ENCODE measurements at places on chromosomes 5 and 9.

- no peak for DNase-seq
These were observed 67.8 kb downstream of the JAK2 start for GRCh38 chr9:5052838-5053237.

DNA sequence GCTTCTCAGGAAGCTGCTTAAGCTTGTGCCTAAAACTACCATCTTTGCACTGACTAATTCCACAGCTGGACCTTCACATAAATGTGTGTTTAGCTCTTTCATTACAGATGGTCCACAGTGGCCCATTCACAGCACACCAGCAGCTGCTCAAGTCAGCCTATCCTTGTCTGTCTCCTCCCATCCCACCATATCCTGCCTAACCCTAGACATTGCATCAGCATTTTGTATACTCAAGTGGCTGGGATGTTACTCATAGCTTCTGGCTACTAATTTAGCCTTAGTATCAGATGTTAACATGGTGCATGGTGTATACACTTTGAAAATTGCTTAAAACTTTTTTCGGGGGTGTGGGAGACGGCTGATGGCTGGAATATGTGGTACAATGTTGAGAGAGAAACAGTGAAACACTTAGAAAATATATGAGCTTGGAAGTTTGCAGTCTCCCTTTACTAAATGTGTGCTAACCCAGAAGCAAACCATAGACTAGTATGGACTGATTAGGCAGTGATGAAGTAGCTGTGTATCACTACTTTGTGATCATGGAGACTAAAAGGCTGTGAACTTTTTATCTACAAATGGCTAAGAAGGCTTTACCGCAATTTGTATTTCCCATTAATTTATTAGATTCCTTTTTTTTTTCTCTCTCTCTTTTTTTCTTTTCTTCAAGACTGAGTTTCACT, 83.1 kb downstream of the JMY start:
- DNase-seq, result no peak

DNA sequence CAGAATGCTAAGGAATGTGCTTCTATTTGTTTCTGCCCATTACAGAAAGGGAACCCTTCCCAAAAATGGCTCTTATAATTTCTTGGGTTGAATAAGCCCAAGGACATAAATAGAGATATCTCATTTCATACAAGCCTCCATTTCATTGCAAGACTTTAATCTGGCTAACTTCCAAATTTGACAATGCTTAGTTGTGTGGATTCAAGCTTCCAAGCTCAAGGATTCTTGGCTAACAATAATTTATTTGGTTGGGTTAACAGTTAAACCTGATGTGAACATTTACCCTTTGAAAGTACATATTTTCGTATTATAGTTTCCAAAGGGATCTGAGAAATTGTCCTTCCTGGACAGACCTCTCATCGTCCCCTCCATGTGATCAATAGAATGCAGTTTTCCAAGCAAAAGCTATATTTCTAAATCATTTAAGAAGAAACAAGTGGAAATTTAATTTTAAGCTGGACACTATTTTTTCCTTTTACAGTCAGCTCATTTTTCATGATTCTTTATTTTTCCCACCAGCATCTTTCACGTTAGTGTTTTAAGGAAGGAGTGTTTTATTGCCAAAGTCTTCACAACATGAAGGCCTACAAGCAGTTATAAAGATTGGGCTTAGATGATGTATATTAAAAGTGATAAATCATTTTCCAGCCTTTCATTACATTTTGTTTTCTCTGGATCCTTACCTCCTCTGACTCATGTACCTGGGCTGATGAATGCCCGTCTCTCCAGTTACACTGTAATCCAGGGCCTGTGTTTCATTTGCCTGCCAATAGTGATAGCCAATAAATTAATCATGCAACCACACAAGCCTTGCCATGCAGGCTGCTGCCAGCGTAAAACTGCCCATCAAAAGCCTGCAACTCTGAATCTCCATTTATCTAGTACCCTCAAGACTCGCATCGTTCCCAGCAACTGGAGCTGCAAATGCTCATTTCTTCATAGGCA, 176.7 kb downstream of the NTRK2 start:
- DNase-seq, result no peak

- no peak for DNase-seq
These were observed 42.6 kb upstream of the SAP30L start for GRCh38 chr5:154403234-154403633.

- no peak for DNase-seq
These were observed 13.6 kb upstream of the KIAA1958 start for GRCh38 chr9:112472996-112473395.

GRCh38 chr5:51373880-51374523, 9.2 kb upstream of the ISL1 start:
- no peak for DNase-seq

- DNase-seq, result no peak
These were observed 31.8 kb downstream of the TENT4A start for GRCh38 chr5:6744841-6745705.

DNA sequence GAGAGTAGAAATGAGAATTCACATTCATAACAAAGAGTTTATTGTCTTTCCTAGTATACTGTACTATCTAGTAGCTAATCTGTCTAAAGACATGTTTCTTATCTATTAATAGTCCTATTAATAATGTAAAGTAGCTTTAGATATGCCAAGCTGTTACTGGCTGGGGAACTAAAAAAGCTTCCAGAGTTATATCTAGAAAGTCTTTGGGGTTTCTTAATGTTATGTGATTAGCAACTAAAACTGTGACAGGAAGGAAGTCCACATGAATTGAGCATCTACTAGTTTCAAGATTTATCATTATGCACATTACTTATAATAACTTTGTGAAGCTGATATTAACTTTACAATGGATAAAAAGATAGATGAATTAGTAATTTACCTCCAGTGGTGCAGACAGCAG, 122.7 kb upstream of the CDKN2B start:
- no peak for DNase-seq

- DNase-seq, result no peak
These were observed 70.6 kb upstream of the CCNG1 start for GRCh38 chr5:163366757-163367156.

- DNase-seq, result no peak
These were observed 14.6 kb downstream of the PAPPA start for GRCh38 chr9:116168231-116168630.

DNA sequence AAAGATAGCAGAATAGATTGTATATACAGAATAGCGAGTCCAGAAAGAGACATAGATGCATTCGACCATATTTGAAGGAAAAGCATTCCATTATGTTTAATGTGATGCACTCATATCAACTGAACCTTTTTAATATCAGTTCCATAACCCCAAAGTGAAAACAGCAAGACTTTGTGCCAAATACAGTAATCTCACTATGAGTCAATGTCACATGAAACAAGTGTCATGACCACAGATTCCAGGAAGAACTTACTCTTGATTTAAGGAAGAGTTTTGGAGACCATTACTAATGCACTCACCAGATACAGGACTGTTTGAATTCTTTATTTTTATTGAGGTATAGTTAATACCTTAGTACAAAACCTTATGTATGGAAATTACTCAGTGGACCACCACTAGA, 220.5 kb downstream of the SH3GL2 start:
- no peak for DNase-seq

- DNase-seq, result no peak
These were observed 21.5 kb downstream of the RUSC2 start for GRCh38 chr9:35511453-35511852.

DNA sequence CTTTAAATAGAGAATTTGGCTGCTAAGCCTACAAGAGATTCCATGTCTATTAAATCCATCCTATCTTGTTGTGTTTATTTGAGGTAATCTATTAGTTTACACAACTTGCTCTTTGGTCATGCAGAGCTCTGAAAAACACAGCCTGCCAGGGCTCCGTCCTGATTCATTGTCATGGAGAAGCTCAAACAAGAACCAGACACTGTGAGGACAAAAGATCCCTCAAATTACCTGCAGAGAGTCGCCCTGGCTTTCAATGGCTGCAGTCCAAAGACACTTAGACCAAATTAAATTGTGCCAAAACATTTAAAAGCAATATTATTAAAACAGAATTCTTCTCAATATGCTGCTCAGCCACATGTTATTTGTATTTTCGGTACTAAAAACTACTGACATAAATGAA, 60.1 kb downstream of the CDH18 start:
- DNase-seq, result no peak

- DNase-seq, result no peak
These were observed 63.6 kb downstream of the CCDC192 start for GRCh38 chr5:127766676-127767335.

DNA sequence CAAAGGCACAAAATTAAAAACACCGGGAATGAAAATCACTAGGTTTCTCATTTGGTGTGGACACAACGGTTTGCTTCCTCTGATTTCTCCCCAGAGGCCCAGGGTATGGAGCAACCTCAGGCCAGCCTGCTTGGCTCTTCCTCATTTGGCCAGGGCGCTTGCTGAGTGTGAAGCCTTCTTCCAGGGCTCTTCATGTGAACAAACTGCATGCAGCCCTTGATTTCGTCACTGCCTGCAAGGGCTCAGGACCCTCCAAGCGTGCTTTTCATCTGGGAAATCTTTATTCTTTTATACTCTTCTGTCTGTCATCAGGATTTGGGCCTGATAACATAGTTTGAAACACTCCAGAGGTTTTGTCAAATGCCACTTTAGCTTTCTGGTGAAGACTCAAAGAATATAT, 122.6 kb upstream of the KLF4 start:
- no peak for DNase-seq

DNA sequence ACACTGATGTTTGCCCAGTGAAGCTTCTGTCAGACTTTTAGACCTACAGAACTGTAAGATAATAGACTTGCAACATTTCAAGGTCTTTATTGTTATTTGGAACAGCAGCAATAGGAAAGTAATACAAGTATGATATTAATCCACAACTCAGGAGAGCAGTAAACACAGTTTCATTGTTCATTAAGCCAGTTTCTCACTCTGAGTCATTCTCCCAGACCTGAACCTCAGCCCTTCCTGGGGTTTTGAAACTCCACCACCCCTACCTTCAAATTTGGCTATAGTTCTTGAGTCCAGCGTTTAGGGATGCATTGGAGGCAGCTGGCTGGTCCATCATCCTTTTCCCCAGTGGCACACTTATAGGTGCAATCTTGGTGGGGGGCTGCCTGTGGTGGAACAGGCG, 203.2 kb downstream of the RAB3C start:
- DNase-seq, result no peak

Measured in stimulated activated CD8-positive, alpha-beta memory T cell treated with anti-CD3 and anti-CD28 coated beads, Interleukin-4, amount 100 ng/mL, for 4 hours (primary cell).